ENCODE measurements at places on chromosomes 5 and 9. TPM values are rescaled to one million over a fixed set of nuclear protein-coding genes. Genes with fewer than 3 reads are reported as not detected.

Gene PDLIM4
- not detected for total RNA-seq

DNA sequence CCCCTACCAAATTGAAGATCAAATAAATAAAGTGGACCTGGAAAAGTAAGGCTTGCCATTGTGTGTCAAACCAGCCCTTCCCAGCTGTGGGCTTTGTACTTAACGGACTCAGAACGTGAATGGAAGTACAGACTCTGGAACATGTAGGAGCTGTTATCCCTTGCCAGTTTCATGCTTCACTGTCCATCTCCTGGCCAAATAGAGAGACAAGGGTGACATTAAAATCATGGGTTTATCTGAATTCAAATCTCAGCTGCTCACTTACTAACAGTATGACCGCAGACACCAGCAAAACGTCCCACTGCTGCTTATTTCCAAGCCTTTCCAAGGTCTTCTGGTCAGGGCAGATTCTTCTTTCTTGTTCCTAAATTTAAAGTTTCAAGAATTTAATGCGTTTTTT is 52.2 kb downstream of the EXOSC2 start:
- DNase-seq, result no peak

Gene NR2F1
- total RNA-seq, result not detected

DNA sequence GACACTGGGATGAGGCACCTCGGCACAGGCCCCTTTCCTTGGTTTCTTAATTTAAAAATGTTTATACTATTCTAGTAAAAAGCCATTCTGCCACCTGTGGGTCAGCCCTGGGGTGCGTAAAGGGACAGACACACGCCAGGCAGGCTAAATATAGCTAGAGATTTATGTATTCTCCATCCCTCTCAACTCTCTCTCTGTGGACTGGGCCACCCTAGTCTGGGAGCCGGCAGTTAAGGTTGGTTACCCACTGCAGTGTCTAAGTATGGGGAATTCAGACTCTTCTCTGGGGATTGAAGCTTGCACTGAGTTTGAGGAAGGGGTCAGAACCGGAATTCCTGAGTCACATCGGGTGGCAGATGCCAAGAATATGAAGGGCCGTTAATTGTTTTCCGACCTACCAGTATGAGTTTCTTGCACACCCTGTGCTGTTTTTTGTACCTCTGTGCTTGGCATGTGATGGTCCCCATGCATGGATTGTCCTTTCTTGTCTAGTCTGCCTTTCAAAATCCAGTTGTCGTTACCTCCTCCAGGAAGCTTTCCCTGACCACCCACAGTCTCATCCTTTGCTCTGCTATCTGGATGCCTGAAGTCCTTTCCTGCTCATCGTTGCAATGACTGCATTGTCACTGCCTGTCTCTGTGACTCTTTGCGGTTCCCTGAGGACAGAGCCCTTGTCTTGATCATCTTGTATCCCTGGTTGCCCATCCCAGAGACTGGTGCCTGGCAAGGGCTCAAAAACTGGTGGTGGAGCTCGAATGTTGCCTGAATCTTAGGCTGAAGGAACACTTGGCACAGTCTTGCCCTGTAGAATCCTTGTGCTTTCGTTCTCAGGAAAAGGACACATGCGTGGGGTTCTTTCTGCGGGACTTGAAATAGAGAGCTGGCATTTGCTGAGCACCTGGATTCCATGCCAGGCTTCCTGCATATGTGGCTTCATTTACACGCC is 2.1 kb downstream of the NEURL1B start:
- DNase-seq, result no peak

Gene PCDHGB1
- 0.19 TPM for total RNA-seq

GRCh38 chr9:97978371-97979130 is 4.6 kb upstream of the ANP32B start:
- DNase-seq, result no peak

Gene SPINK1
- total RNA-seq, result not detected

Gene C5orf52
- total RNA-seq, result not detected

DNA sequence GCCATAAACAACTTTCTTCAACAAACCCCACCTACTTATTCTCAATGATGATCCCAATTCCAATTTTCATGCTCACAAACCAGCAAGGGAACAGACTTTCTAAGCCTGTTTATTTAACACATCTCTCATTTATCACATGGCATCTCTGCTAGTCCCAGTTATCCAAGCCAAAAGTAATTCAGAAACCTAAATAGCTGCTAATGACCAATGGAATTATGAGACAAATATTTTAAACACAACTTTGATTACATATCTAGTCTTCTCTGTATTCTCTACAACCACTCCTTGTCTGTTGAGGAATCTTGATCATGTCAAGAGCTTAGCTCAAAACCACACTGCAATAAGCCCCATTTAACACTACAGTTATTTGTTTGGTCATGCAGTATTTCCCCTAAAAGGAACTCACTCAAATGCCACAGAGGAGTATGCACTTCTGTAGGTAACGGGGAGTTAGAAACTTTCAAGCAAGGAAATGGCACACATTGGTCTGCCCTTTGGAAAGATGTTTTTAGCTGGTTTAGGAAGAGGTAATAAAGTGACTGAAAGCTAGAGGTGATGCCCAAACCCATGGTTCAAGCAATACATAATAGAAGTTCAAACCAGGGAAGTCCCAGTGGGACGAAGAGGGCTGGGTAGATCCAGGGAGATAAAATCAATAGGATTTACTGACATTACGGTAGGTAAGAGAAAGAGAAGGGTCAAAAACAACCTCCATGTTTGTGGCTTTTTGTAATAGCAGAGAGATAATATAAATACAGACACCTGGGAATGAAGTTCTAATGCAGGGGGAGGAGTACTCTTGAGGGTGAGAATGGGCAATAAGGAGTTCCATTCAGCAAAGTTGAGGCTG is 42.1 kb upstream of the HTR4 start:
- no peak for DNase-seq

Gene SYK
- total RNA-seq, result 7.5 TPM

DNA sequence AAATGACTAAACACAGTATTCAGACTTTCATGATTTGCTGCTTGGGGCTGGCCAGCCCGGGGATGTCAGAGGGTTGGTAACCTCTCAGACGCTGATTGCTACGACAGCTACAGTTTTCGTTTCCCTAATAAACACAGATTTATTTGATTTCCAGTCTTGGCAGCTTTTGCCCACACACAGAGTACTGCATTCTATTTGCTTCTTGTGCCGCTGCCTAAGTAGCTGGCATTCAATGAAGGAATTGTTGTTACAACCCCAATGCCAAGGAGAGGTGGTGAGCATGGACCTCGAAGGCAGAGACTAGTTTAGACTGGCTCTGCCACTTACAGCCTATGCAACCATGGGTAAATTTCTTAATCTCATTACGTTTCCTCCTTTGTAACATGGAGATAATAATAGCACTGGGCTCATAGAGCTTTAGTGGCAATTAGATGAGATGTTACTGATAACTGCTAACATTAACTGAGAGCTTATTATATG is 247.1 kb upstream of the PANK3 start:
- no peak for DNase-seq

DNA sequence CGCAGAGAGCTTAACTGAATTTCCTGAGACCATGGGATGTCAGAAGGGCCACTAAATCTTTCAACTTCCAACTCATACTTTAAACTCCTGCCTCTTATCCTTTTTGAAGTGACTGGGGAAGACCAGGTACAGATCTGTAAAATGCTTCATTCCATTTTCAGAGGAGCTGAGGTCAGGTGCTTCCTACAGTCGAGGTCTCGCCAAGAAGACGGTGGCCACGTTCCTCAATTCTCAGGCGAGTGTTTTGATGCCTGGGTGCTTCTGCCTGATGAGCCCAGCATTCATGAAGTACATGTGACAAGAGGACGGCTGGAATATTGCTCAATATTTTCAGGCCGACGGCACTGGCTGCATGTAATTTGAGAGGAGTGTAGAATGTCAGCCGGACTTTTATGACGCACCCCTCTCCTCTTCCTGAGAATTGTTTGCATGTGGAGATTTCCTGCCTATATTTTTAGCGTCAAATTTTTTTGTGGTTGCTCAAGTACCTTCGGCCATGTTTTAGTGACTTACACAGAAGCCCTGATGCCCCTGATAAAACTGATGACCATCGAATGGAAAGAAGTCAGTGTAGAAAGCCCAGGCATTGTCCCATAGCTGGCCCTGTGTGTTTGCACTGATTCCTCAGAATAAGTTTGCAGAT is 38.8 kb upstream of the GLRX start:
- DNase-seq, result no peak

Gene MYO10
- total RNA-seq, result not detected

Gene TENT4A
- total RNA-seq, result 53.7 TPM

DNA sequence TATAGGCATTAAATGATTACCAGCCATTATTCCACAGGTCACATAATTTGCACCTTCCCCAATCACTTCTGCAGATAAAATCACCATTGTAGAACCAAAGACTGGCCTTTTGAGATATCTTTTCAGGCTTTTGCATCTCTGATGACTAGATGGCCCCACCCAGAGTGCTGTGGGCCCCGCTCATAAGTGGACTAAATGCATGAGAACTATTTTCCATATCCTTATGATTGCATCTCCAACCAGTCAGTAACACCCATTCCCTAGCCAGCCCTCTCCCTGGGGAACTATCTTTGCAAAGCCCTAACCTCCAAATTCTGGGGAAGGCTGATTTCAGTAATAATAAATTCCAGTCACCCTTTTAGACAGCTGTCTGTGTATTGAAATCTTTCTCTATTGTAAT is 53.5 kb upstream of the CDH9 start:
- no peak for DNase-seq

- DNase-seq, result no peak
Observed at GRCh38 chr9:35976726-35977125, 18.8 kb upstream of the OR2S2 start.

DNA sequence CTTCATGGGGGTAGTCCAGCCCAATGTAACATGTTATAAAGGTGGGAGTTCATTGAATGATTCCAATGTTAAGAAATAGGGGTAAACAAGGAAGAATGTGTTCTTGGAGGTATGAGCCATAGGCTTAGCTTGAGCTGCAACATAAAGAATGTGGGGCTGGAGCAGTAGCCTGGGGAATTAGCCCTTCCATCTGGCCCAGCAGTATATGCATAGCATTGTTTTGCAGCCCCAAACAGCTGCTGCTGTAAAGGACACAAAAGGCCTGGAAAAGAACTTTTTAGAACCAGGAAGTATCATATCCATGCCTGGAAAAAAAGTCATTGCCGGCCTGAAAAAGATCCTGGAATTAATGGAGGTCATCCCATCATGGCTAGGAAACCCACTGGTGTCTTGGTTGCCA is 55.8 kb upstream of the SMARCA2 start:
- DNase-seq, result no peak

Gene FGF1
- total RNA-seq, result not detected

GRCh38 chr9:76322810-76323209 is 71.4 kb downstream of the RFK start:
- DNase-seq, result no peak

GRCh38 chr5:90476391-90476790 is 1.7 kb downstream of the POLR3G start:
- DNase-seq, result no peak

DNA sequence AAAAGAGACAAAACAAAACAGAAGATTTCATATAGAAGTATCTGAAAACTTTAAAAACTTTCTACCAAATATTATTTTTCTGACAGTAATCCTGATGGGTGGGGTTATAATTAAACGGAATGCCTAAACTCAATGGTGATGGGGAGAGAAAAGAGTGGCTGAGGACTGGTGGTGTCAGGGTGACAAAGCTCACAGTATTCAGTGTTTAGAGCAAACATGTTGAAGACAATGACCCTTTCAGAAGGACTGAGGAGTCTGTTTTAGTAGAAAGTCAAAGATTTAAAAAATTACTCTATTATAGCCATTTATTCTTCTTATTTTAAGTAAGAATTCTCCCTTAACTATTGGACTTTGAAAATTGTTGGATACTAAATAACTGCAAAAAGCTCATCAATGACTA is 1144.0 kb downstream of the TAF11L14 start:
- DNase-seq, result no peak

- no peak for DNase-seq
Observed at GRCh38 chr5:14464096-14464495, 117.5 kb upstream of the OTULINL start.

Gene IL5
- total RNA-seq, result not detected

Gene PCA3
- not detected for total RNA-seq

Gene PCDHGB5
- 0.47 TPM for total RNA-seq

GRCh38 chr9:108521063-108521590 is 334.7 kb downstream of the ACTL7B start:
- no peak for DNase-seq

DNA sequence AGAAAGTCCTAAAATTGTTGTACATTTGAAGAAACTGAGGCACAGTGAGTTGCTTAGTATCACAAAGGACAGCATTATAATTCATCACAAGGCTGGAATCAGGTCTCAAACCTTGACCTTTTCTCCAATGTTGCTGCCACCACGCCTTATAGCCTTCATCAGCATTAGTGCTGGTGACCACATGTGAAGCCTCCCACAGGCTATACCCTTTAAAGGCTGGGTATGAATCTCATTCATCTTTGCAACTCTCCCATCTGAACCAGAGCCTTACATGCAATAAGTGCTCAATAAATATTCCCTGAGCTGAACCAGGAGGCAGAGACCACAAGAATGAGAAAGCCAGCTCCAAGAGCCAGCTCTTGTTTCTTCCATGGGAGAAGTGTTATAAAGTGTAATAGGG is 104.7 kb downstream of the SPOCK1 start:
- DNase-seq, result no peak

GRCh38 chr5:101785090-101785489 is 511.0 kb downstream of the SLCO4C1 start:
- no peak for DNase-seq

Gene FIBCD1
- not detected for total RNA-seq

GRCh38 chr9:111916234-111916645 is 19.6 kb downstream of the UGCG start:
- DNase-seq, result no peak

Gene IL33
- total RNA-seq, result not detected

- DNase-seq, result no peak
Observed at GRCh38 chr5:77774981-77775789, 954 bp downstream of the TBCA start.

DNA sequence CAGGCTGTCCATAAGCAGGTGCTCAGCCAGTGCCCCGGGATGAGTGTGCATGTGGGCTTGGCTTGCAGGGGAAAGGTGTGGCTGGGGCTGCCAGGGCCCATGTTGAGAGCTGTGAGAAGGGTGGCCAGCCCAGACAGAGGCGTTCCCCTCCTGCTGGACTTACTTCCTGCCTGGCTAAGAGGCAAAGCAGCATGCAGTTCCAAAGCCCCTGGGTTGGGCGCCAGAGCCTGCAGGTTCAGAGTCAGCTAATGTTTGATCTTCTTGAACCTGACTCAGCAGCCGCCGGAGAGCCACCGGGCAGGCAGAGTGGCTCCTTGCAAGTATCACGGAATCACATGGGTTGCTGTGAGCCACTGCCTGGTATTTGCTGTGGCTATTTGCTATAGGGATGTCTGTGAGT is 168.4 kb upstream of the MAP1B start:
- no peak for DNase-seq

- DNase-seq, result no peak
Observed at GRCh38 chr5:158287643-158288271, 428.8 kb upstream of the CLINT1 start.
